ENCODE measurements at places on chromosomes 7 and 10.

GRCh38 chr10:95748349-95748748, 7.6 kb upstream of the ENTPD1 start:
- DNase-seq: no peak

- no peak for DNase-seq
Measured at GRCh38 chr7:151351027-151351426, 9.4 kb downstream of the NUB1 start.

GRCh38 chr10:75950997-75951589, 519.7 kb downstream of the LRMDA start:
- no peak for DNase-seq

- no peak for DNase-seq
Measured at GRCh38 chr7:26593393-26593792, 271.0 kb downstream of the SKAP2 start.

- no peak for DNase-seq
Measured at GRCh38 chr10:110632591-110633215, 11.4 kb upstream of the RBM20 start.

DNA sequence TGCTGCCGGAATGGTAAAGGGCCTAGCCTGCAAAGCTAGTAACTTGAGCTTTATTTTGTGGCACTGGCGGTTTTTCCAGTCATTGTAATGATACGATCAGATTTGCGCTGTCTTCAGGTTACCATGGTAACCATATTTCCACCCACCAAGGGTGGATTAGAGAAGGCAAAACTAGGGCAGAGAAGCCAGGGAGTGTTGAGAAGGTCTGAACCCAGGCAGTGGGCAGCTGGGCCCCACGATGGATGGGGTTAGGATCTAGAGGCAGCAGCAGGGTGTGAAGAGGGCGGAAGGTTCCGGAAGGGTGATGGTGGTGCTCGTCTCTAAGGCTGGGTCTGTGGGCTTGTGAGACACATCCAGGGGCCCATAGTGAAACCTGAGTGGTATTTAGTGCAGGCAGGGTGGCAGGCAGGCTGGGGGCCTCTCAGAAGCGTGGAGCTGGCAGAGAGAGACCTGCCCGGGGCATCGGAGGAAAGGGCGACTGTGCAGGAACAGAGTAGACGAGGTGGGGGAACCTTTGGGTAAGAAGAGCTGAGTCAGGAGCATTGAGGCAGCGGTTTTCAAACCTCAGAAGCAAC, 87.9 kb upstream of the GTF2I start:
- DNase-seq: no peak

DNA sequence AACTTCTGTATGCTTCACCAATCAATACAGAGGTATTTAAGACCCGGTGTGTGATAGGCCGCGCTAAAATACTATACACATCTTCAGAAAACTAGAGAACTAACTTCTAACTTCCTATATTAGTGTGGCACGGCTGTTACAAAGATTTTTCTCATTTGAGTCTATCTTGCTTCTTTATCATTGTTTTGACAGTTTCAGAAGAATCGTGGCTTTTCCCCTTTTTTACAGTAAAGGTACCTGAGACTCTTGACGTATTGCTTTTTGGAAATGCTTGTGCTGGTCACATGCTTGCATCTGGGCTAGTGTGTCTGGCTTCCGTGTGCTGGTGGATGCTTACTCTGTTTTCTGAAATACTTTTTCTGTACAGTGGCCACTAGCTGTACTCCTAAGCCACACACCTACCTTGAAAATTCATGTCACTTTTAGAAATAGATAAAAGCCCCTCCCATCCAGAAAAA, 12.7 kb downstream of the IKZF1 start:
- no peak for DNase-seq

GRCh38 chr10:74213571-74214162, 62.6 kb downstream of the ADK start:
- peak; percentile 26 for DNase-seq

DNA sequence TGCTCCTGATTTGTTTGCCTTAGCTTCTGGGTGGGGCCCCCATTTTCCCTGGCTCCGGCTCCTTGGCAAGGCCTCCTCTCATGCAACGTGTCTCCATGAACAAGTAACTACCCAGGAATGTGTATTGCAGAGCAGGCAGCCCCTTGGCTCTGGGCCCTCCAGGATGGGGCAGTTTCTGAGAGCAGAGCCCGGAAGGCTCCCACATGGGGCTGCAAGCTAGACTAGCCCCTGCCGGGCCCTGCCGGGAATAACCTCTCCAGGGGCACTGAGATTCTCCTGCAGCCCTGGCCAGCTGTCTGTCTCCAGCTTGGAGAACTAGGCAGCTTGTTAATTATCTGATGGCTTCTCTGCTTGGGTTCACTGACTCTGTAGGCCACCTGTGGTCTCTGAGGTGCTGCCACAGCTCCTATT, 184.0 kb upstream of the INHBA start:
- no peak for DNase-seq

- DNase-seq: no peak
Measured at GRCh38 chr7:135189221-135189662, 18.7 kb upstream of the CYREN start.

DNA sequence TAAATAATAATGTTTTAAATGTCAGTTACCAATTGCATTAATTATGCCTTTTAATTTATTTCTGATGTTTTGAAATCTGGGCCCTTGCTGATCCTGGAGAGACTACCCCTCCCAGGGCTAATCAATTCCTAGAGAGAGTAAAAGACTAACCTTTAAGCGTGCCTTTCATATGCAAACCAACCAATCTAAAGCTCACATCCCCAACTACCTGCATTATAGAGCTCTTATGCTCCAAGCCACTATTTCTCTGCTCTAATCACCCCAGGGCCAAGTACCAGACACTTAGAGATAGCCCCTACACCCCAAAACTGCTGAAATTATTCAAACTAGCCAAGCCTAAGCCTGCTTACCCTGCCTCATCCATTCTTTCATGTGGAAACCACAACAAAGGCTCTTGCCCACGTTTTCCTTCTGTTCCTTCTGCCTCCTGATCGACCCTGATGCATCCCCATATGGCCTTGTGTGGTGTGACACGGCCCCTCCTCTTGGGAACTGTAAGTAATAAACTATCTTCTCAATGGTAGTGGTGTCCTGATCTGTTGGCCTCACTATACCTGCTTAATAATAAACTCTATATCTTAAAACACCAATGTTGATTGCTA, 97.7 kb downstream of the HIBADH start:
- DNase-seq: no peak

DNA sequence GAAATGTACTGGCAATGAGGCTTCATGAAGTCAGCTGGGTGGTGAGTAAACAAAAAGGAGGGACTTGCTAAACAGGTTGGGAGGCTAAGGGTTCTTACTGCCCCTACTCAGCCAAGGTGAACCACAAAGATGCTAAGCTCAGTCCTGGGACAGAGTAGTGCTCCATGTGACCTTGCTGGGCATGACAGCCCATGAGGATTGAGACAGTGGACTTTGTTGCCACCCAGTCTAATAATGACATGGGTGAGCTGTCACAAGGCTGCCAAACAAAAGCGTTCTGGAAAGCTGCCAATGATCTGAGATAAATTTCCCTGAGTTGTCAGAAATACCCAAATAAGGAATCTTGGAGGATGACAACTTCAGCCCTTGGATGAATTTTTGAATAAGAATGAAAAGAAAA, 75.2 kb downstream of the CLEC2L start:
- no peak for DNase-seq

DNA sequence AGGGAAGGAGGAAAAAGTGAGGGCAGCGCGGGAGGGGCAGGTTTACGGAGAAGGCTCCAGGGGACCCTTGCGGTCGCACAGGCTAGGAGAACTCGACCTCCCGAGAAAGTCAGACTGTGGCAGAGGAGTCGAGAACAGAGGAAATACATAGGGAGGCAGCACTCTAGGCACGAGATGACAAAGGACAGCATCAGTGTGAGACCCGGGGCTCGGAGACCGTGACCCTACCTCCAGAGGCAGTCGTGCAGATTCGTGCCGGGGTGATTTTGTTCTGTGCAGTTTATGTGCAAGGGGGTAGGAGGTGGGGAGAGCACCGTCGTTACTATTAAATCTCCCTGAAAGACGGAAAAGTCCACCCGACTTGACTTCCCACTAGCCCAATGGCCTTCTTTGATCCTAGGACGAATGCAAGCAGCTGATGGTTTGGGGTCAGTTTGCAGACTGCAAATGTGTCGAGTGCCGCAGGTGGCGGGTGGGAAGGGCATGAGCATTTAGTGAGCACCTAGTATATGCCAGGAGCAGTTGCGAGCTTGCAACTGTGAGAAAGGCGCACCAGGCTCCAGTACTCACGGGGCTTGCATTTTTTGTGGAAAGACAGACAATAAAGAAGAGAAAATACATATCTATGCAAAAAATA, 674 bp upstream of the OSBPL3 start:
- DNase-seq: no peak

DNA sequence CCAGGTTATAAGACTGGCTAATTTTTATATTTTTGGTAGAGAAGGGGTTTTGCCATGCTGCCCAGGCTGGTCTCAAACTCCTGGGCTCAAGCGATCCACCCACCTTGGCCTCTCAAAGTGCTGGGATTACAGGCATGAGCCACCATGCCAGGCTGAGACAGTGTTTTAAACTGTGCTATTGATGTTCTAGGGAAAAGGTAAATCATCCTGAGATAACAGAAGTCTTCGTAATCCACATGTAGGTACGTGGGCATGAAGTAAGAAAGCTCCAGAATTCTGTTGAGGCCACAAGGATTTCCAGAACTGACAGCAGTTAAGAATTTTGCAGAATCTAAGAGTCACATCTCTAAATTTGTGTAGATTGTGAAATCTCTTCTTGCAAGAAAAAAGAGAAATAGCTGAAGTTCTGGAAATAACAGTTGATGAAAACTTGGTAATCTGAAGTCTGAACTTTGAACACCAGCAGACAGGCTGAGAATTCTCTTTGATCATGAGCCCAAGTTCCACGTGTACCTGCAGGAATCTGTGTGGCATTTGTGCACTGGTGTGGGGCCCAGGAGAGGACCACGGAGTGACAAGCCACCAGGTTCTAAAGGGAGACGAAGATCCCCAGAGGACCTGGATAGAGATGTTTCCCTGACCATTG, 24.6 kb downstream of the C7orf33 start:
- DNase-seq: no peak

GRCh38 chr7:35697414-35698175, 2.7 kb upstream of the HERPUD2 start:
- no peak for DNase-seq

- no peak for DNase-seq
Measured at GRCh38 chr10:73819513-73820093, 8.2 kb upstream of the NDST2 start.

GRCh38 chr10:76218035-76218434, 786.6 kb downstream of the LRMDA start:
- DNase-seq: no peak

GRCh38 chr7:136807598-136807997, 60.9 kb upstream of the CHRM2 start:
- no peak for DNase-seq

DNA sequence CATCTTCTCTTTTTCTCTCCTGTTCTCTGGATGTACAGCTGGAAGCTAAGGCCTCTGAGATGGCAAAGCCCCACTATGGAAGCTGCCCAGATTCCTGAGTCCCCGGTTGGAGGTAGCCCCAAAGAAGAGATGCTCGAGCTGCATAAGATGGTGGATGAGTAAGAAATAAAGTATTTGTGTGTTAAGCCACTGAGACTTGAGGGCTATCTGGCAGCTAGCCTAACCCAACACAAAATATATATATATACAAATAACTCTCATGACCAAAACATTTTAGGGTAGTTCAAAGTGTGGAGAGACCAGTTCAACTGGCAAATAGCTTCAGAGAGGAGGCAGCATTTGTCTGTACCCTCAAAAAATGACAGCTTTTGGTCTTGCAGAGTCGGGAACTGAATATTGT, 72.4 kb upstream of the PDE1C start:
- no peak for DNase-seq

GRCh38 chr10:5751601-5752253, 61.5 kb downstream of the GDI2 start:
- no peak for DNase-seq

DNA sequence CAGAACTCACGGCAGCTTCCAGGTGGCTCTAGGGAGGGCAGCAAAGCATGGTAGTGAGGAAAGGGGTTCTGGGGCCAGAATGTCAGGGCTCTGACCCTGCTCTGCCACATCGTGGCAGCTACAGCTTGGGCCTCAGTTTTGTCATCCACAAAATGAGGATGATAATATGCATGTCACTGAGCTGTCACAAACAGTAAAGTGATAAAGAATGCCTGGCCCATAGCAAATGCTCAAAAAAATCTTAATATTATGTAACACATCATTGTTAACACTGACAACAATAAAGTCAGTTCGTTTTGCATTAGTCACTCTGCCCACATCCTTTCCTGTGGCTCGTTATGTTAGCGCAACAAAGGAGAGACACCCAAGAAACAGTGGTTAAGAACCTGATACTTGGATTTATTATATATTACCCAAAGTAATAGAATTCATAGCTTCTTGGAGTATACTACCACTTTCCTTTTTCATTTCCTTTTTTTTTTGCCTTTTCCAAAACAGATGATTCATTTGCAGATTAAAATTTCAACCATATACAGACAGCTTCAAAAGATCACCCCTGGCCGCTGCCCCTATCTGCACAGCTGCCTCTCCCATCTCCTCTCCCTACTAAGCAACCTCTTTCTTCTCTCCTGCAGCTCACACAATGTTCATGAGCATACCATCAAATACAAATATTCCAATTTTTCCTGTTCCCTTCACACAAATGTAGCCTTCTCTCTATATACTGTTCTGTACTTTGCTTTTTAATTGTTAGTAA, 45.5 kb upstream of the DDC start:
- DNase-seq: no peak

DNA sequence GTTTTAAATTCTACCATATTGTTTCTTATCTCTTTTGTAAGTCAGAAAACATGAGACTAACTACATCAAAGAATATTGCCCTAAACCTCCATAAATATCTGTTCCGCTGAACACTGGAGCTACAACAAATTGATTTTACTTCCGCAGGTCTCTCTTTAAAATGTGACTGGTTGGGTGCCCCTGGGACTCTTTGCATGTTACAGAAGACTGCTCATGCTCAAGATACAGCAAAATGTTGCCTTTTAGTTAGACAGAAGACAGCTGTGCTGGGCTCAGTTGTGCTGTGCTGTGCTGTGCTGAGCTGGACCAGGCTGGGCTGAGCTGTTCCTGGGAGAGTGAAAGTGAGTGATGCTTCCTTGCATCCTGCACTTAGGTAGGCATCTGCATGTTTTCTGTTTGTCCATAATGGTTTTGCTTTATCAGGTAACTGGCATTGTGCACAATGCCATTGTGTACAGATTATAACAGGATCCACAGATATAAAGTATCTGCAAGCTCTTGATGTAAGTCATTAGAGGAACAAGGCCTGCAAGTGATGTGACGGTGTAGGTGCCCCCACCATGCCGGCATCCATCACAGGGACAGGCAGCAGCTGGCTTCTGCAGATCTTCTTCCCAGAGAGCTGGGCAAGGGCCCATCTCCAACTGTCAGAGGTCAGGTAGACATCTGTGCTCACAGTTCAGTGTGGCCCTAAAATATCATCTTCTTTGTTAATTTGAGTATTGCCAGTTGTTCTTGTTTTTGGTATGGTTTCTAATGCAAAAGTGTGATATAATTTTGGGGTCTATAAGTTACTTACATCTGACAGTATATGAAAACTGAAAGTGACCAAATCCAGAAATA, 972.5 kb upstream of the CELF2 start:
- no peak for DNase-seq
